ENCODE measurements at places on chromosomes 5 and 9.

DNA sequence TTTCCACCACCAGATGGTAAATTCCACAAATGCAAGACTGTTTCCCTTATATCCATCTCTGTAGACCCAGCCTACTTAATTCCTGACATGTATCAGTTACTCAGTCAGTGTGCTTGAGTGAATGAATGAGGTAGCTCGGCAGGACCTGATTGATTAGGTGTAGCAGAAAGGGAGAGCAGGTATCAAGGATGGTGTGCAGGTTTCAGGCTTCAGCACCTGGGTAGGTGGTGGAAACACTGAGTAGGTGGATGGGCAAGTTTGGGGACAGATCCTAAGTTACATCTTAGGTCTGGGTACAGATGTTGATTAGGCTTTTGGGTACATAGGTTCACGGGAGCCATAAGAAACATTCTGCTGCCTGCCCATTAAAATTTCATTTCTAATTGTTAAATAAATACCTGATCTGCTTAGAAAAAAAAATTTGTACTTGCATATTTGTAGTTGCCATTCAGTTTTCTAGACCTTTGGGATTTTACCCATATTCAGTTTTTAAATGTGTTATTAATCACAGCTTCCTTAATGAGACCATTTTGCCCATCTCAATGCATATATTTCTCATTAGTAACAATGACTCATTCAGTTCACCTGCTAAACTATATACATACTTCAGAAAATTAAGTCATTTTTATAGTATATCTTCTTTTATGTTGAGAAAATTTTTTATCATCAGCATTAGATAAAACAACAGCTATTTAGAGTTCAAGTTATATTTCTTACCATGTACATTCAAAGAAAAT lies 111.8 kb downstream of the INIP start:
- DNase-seq, result no peak

DNA sequence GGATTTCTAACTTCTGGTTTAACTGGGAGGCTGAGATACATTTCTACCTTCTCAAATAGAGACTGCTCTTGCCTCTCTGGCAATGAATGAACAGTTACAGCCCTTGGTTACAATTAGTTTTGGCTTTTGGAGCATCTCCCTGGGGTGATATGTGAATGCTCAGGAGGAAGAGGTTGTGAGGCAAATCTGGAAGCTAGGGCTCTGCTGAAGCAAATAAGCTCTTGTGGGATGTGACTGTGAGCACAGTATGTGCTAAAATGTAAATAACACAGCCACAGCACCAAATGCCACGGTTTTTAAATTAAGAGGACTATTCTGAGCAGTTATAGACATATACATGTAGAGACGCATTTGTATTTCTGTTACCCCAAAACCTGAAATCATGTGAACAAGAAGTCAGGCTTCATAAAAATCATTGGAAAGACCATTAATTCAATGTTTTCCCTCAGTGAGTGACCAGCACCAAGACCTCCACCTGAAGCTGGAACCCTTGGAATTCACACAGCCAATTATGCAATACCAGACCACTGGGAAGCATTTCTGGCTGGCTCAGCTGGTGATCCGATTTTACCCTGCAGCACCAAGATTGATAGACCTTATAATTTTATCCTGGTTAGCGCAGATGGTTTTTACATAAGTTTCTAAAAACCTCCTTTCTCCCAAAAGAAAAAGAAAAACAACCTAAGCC lies 3.0 kb upstream of the SLC44A1 start:
- no peak for DNase-seq

DNA sequence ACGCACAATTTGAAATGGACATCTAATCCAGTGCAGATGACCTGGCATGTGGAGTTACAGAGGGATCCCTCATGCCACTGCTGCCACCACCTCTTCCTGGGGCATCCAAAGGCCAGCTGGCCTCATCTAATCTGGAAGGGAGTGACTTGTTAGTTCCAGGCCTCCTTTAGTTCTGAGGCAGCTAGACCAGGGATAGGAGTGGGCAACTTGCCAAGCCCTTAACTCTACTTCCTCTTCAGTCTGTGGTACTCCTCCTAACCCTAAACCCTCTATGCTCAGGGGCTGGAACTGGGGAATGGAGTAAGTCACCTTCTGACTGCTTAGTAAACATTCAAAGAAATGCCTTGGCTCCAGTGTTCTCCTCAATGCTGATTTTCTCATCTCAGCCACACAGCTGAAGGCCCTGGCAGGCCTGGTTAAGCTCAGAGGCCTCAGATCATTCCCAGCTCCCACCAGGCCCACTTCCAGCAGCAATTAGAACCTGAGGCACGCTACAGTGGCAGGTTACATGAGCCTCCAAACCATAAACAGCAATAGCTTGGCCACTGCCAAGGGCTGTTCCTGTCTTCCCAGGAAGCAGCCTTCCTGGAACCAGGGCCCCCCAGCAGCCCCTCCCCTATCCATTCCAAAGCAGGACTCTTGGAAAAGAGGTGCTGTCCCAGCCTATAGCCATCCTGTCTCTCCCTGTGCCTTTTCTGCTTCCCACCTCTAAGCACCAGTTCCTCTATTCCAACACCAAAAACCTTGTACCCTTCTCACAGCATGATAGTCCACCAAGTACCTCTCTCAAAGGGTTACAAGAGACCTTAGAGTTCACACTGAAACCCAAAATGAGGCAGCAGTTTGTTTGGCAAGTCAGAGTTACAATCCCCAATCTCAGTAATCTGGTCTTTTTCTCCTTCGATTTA lies 2.0 kb downstream of the EIF4EBP3 start:
- no peak for DNase-seq

- DNase-seq, result no peak
These were observed 531.6 kb upstream of the KLF4 start for GRCh38 chr9:108021096-108021710.

DNA sequence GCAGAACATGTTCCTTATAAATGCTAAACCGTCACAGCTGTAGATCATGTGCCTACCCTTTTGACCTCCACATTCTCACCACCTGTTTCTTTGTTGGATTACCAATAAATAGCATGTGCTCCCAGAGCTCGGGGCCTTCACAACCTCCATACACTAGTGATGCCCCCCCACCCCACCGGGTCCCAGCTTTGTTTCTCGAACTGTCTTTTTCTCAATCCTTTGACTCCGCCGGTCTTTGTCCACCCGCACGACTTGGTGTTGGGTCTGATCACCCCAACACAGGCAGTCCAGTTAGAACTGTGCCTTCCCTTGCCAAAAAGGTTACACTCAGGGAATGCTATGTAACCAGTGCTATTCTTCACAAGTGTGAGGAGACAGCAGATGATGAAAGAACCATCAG lies 485.9 kb upstream of the C9orf72 start:
- no peak for DNase-seq

DNA sequence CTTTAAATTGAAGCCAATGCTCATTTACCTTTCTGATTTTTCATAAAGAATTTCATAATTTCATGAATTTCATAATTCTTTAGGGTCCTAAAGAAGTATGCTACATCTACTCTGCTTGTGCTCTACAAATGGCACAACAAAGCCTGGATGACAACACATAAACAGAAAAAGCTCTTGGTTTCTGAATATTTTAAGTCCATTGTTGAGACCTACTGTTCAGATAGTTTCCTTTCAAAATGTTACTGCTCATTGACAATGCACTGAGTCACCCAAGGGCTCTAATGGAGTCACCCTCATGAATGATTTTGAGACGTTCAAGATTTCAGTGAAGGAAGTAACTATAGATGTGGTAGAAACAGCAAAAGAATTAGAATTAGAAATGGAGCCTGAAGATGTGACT lies 74.1 kb downstream of the SLCO4C1 start:
- no peak for DNase-seq

DNA sequence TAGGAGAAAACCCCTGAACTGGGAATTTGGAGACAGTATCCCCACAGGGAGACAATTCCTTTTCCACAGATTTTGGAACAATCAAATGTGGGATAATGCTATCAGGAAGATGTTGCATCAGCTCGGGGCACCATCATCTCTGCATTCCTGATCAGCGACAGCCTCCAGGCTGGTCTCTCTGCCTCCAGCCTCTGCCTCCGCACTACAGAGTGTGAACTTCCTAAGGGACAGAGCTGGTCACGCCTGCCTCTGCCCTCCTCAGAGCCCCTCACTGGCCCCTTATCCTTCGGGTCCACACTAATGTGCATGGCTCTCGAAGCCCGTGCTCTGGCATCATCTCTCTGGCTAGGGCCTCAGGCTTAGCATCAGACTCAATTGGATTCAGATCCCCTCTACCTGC lies 8.6 kb downstream of the FOXI1 start:
- DNase-seq, result no peak

DNA sequence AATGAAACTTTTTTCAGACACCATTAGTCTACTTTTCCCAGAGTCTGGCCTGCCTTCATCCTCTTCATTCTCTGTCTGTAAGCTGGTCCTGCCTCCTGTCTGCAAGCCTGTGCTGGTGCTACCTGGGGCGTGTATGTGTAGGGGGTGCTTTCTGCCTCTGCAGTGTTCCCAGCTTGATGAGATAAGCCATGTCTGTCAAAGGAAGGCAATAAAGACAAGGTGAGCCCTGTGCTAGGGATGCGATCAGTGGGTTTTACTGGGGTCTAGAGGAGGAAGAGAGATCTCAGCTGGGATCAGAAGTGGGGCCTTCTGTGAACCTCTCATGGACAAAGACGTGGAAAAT lies 78.0 kb upstream of the TGFBR1 start:
- no peak for DNase-seq

GRCh38 chr9:129907201-129907600 lies 71.9 kb downstream of the USP20 start:
- no peak for DNase-seq

DNA sequence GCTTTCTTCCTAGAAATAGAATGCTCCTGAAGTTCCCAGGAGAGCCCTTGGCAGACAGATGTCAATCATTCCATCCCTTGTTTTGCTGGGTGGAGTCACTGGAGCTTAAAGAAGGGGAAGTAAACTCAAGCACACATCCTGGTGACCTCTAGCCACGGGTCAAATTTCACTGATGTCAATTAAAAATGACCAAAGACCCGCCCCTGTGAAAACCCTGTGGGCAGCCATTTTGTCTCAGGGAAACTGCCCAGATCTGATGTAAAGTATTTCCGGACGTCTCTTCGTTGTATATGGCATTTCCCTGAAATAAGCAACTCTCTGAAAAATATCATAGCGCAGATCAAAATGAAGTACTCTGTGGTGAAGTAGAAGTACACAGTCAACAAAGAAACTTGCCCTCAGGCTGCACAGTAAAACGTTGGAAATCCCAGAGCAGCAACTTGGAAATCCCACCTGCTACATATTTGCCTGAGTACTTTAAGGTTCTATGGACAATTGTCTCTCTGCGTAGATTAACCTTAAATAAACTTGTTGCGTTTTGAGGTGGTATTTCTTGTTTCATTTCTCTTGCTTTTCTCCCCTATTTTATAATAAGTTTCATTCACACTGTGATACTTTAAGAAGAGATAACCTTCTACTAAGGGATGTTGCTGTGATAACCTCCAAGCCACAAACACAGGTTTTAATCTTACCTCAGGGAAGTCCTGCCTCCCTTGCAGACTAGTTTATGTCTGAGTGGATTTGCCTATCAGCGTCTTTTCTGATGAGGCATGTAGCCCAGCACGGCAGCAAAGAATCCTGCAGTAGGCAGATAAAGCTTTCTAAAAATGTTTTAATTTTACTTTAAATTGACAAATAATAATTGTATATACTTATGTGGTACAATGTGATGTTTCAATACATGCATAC lies 60.9 kb upstream of the PIP5K1B start:
- DNase-seq, result no peak

All from endothelial cell (in vitro differentiated cells).